Bronchus fibroblast of lung (primary cell): ENCODE measurements at places on chromosomes 3 and 15. TPM values are rescaled to one million over a fixed set of nuclear protein-coding genes. Genes with fewer than 3 reads are reported as not detected.

BTLA gene
- not detected in 2 replicates for total RNA-seq

ST8SIA2 gene
- total RNA-seq, result 0.15 TPM in 1 of 2 replicates, not detected in the other

CNBP gene
- 243 TPM in 2 replicates for total RNA-seq

A4GNT gene
- total RNA-seq, result not detected in 2 replicates
